Suprapubic skin (tissue), 4 donors: ENCODE measurements at places on chromosomes 4 and X. TPM values are rescaled to one million over a fixed set of nuclear protein-coding genes. Genes with fewer than 3 reads are reported as not detected.

DNA sequence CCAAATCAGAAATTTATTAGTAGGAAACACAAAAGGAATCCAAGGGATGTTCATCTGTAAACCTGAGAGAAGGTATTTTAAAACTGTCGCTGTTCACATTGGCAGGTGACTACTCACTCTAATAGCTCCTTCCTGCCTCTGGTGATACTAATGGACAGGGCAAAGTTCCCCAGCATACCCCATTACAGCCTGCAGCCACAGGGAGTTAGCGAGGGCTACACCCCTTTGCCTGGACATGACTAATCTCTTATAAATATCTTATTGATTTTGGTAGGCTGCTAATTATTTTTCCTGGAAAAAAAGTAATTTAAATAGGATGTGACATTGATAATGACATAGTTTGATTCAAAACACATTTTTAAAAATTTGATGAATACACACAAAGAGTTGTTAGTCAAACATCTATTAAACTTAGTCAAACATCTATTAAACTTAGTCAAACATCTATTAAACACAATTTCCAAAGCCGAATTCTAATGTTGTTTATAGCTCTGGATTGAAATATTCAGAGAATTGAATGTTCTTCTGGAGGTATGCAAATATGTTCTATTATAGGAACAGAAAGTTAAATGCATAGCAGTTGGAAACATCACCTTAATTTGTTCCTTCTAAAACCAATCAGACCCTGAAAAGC lies 83.0 kb upstream of the CBR4 start:
- peaks cover 18% of the 10 kb centered on the region for H3K36me3 ChIP-seq
- H3K4me3 ChIP-seq = no peak overlapping the region
- no peaks in the 10 kb centered on the region for H3K27me3 ChIP-seq

DNA sequence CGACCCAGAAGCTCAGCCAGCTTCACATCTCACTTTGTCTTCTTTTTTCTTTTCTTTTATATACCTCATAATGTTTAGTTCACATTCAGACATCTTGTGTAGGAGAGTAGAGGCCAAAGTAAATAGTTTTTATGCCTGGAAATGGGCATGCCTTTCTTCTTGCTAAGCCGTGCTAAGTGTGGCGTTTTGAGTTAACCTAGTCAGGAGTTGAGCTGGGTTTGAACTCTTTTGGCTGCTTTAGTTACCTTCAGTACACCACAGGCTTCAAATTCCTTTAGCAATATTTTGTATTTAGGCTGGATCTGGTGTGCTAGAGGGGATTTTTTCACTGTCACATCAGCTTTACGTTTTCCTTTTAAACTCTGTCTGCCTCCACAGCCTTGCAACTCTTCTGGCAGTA lies 300.8 kb downstream of the ZNF674 start:
- no peak for DNase-seq
- no peaks in the 10 kb centered on the region for H3K4me1 ChIP-seq
- no peaks in the 10 kb centered on the region for H3K27me3 ChIP-seq
- no peaks in the 10 kb centered on the region for H3K36me3 ChIP-seq
- no peak overlapping the region for H3K27ac ChIP-seq

DNA sequence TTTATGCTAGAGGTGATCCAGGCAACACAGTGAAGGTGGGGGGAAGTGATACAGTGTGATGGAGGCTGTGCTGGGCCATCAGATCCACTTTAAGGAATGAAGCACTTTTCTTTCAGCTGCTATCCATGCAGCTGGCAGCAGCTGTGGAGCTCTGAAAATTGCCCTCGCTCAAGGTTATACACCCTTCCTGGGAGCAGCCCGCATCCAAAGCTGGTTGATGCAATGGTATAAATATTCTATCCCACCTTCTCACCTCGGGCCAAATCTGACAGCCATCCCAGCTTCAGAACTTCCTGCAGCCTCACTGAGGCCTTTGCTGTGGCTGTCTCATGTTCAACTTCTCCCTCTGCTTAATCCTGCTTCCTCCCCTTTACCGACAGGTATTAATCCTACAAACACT lies 18.6 kb downstream of the CXCL13 start:
- no peak for DNase-seq
- no peak overlapping the region for H3K27ac ChIP-seq
- H3K4me1 ChIP-seq = no peaks in the 10 kb centered on the region
- H3K4me3 ChIP-seq = no peak overlapping the region
- no peaks in the 10 kb centered on the region for H3K36me3 ChIP-seq
- H3K27me3 ChIP-seq = no peaks in the 10 kb centered on the region

DNA sequence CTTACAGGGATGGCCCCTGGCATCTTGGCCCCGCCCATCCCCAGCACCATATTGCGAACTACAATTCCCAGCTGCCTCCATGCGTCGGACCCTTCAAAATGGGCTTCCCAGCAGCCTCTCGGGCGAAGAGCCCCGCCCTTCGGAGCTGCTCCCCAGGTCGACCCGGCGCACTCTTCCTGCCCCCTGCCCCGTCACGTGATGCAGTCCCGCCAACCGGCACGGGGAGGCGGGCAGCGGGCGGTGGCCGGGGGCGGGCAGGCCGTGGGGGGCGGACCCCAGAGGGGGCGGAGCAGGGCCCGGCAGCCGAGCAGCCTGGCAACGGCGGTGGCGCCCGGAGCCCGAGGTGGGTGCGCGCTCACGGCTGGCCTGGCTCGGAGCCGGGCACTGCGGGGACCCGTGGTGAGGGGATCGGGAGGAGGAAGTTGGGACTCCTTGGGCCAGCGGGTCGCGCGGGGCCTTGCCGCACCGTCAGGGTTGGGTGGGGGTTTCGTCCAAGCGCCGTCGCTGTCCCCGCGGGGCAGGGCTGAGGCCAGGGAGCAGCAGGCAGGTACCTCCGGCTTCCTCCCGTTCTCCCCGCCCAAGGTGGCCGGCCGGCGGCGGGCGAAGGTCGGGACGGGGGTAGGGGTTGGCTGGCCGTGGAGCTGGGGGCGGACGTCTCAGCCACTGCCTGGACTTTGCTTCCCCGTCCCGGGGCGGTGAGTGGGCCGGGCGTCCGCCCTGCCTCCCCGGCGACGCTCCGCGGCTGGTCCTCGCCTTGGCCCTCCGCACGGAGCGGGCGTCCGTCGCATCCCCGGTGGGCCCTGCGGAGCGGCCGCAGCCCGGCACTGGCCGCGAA lies at the start of gene MTM1:
MTM1 (plus strand) TSS at position 302 of the 835 bp plus-strand sequence. CDS start 23,994 bp downstream, outside the sequence.
- H3K27me3 ChIP-seq = no peaks in the 10 kb centered on the region
- no peaks in the 10 kb centered on the region for H3K36me3 ChIP-seq
- H3K4me3 ChIP-seq = peak within 1 kb of the TSS; percentile 73
- H3K27ac ChIP-seq = peak within 1 kb of the TSS; percentile 88
- peak; percentile 95 for DNase-seq
- H3K4me1 ChIP-seq = peaks cover 34% of the 10 kb centered on the region

DNA sequence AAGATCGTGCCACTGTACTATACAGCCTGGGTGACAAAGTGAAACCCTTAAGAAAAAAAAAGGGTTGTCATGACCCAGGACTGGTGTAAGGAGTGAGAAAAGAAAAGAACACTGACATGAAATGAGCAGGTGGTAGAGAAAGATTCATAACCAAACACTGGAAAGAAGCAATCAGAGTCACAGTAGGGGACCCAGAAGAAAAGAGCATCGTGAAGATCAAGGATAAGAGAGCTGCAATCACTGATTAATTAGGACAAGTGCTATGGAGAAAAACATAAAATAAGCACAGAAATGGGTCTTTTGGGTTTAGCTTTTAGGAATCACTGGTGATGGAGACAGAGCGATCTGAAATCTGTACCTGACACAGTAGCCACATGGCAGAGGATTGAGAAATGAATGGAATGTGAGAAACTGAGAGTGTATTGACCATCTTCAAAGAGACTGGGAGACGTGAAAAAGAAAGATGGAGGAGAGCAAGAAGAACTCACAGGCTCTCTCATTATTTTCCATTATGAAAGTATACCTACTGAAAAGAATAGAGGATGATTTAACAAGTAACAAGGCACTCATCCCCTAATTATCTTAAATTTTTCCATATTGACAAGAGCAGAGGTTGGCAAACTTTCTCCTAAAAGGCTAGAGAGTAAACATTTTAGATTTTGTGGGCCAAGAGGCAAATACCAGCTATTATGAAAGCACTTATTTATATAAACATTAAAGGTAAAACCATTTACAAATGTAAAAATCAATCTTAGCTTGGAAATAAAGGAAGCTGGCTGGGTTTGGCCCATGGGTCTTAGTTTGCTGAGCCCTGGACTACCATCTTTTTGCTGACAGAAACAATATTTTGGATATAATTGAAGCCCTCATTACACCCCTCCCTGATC lies 7.3 kb downstream of the TMEM154 start:
- H3K36me3 ChIP-seq = no peaks in the 10 kb centered on the region
- no peak for DNase-seq
- no peak overlapping the region for H3K27ac ChIP-seq
- peaks cover 8% of the 10 kb centered on the region for H3K4me1 ChIP-seq
- H3K27me3 ChIP-seq = no peaks in the 10 kb centered on the region

DNA sequence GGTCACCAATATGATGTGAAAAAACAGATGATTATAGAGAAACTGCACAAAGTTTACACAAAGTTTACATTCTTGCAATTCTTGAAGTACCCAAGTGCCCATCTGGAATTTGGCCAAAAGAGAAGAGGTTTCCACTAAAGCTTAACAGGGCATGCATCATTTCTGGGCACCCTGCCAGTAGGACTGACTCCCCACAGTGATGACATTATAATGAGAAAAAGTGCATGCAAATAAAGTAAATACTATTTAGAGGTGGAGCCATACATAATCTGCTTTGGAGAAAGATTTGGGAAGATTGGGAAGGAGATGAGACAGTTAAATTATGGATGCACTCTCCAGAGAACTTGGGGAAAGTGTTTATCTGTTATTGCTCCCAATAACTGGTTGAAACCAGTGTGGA lies 93.7 kb upstream of the TRPC3 start:
- no peaks in the 10 kb centered on the region for H3K36me3 ChIP-seq
- no peak overlapping the region for H3K27ac ChIP-seq
- H3K27me3 ChIP-seq = no peaks in the 10 kb centered on the region
- DNase-seq = no peak
- H3K4me3 ChIP-seq = no peak overlapping the region

DNA sequence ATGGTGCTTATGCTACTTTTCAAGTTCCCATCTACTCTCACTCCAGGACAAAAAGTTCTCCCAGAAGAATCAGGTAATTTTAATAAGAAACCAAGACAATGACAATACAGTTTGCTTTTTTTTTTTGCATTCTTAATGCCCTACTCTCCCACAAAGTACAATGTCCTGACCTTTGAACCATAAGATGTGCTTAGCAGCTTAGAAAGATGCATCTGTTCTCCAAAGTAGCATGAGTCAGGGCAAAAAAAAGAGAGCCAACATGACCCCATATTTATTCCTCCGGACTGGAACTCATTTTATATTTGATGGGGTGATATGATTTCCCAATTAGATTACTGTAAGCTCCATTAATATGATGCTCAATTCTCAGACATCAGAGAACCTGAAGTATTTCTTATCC lies 16.5 kb upstream of the PDCL2 start:
- no peak for DNase-seq
- peak overlapping the region; percentile 3 for H3K4me3 ChIP-seq
- peaks cover 7% of the 10 kb centered on the region for H3K4me1 ChIP-seq
- H3K36me3 ChIP-seq = no peaks in the 10 kb centered on the region

- no peak overlapping the region for H3K27ac ChIP-seq
- H3K36me3 ChIP-seq = no peaks in the 10 kb centered on the region
- H3K27me3 ChIP-seq = no peaks in the 10 kb centered on the region
- no peak overlapping the region for H3K4me3 ChIP-seq
- DNase-seq = no peak
Observed at GRCh38 chr4:156725257-156725656, 246.3 kb downstream of the PDGFC start.

GRCh38 chr4:80532674-80533333 lies 197.3 kb downstream of the CFAP299 start:
- no peak for DNase-seq
- H3K27ac ChIP-seq = no peak overlapping the region
- H3K4me3 ChIP-seq = no peak overlapping the region
- H3K4me1 ChIP-seq = no peaks in the 10 kb centered on the region
- no peaks in the 10 kb centered on the region for H3K36me3 ChIP-seq

- no peak overlapping the region for H3K27ac ChIP-seq
- peak; percentile 65 for DNase-seq
- peak overlapping the region; percentile 67 for H3K4me3 ChIP-seq
- H3K36me3 ChIP-seq = no peaks in the 10 kb centered on the region
Observed at GRCh38 chr4:82044141-82044993, 329.4 kb downstream of the HNRNPD start.

DNA sequence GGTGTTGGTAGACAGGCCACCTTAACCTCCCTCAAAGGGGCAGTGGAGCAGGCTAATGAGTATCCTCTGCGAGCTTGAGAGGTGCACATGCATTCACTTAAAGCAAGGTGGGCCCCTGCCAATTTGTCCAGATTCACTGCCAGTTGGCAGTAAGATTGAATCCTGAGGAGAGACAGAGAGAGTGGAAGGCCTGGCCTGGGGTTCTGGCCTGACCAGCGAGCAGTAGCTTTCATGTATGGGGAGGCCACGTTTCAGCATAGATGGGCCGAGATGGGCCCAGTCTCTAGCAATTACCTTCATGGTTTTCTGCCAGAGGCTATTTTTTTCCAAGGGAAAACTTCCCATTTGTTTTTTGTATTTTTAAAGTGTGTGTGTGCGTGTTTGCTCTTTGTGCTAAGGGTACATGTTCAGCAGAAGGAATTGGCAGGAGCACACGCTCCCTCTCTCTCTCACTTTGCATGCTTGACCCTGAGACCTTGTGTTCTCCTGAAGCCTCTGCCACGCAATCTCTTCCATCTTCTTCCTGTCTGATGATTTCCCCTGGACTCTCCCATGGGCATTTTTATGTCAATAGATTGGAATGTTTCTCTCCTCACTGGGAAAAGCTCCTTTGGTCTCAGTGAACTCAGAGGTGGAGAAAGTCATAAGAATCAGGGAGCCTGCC lies 215.8 kb upstream of the SFRP2 start:
- H3K4me1 ChIP-seq = peaks cover 4% of the 10 kb centered on the region
- H3K36me3 ChIP-seq = no peaks in the 10 kb centered on the region
- peak overlapping the region; percentile 46 for H3K27ac ChIP-seq
- H3K27me3 ChIP-seq = no peaks in the 10 kb centered on the region
- no peak overlapping the region for H3K4me3 ChIP-seq

ZNF157 gene
- total RNA-seq = 0.40 TPM

MAGEC2 gene
- not detected for total RNA-seq

HSFX3 gene
- total RNA-seq = not detected

CDX4 gene
- total RNA-seq = not detected

NLRP2B gene
- total RNA-seq = not detected

CT47B1 gene
- total RNA-seq = not detected

CXCR3 gene
- 0.29 TPM for total RNA-seq
